ENCODE measurements at places on chromosomes 7 and 10. TPM values are rescaled to one million over a fixed set of nuclear protein-coding genes. Genes with fewer than 3 reads are reported as not detected.

- no peak overlapping the region for H3K27ac ChIP-seq
- no peak for DNase-seq
- no peaks in the 10 kb centered on the region for H3K36me3 ChIP-seq
- peaks cover 52% of the 10 kb centered on the region for H3K27me3 ChIP-seq
Measured at GRCh38 chr7:101743995-101744360, 73.4 kb upstream of the CUX1 start.

SMKR1 gene
- total RNA-seq = not detected

- no peak for DNase-seq
- H3K27ac ChIP-seq = no peak overlapping the region
- no peaks in the 10 kb centered on the region for H3K36me3 ChIP-seq
Measured at GRCh38 chr7:42543953-42544352, 306.9 kb upstream of the GLI3 start.

- no peaks in the 10 kb centered on the region for H3K27me3 ChIP-seq
- no peaks in the 10 kb centered on the region for H3K4me1 ChIP-seq
- no peak overlapping the region for H3K27ac ChIP-seq
- no peaks in the 10 kb centered on the region for H3K36me3 ChIP-seq
Measured at GRCh38 chr10:48941427-48942075, 1.9 kb upstream of the LRRC18 start.

DNA sequence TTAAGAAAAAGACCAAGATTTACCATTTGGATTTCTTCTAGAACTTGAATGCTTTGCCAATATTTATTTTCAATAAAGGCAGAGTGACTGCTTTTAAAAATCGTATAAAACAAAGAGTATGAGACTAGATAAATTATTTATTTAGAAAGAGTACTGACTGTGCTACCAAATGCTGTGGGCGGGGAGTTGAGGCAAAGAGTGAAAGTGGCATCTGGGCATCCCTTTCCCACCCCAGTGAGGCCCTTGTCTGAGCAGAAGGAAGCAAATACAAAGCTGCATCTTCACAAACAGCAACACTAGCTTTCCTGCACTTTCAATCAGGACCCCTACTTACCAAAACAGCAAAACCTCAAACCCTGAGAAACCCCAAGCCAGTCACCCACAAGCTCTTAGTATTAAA lies 34.9 kb downstream of the ITGB1 start:
- H3K27ac ChIP-seq = no peak overlapping the region
- H3K36me3 ChIP-seq = peaks cover 97% of the 10 kb centered on the region
- DNase-seq = no peak
- H3K27me3 ChIP-seq = no peaks in the 10 kb centered on the region
- H3K4me1 ChIP-seq = peaks cover 3% of the 10 kb centered on the region

DNA sequence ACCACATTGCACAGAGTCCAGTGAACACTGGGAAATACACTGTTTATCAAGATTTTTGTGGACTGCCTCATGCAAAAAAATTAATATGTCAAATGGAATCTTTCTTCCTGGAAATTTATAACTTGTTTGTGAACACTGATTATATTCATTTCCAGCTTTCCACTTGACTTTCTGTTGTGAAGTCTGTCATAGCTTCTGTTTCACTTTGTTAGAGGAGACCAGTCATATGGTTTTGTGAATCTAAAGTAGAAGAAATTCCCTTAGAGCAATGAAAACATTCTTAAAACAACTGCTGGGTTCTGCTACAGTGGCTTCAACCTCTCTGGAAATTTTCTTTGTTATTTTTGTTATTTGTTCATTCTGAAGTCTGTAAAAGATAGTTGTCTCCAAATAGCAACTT lies 349.5 kb upstream of the NFE2L3 start:
- no peak for DNase-seq
- H3K36me3 ChIP-seq = no peaks in the 10 kb centered on the region
- no peaks in the 10 kb centered on the region for H3K27me3 ChIP-seq
- H3K4me3 ChIP-seq = no peak overlapping the region

ORC5 gene
- 8.5 TPM for total RNA-seq

DNA sequence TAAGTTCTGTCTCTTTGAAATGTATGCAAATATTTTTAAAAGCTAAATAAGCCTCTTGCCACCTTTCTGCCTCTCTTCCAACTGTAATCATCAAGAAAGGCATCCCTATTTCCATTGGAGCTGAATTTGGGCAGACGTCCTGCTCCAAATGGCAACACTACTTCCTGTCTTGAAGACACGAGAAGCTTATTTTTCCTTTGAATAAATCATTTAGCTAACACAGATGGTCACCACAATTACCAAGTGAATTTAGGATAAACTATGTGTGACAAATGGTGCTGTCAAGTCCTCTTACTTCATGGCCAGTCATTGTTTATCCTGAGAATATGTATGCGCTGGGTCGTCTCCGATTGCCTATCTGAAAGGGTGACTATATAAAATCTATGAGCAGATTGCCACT lies 268.0 kb downstream of the ANKRD7 start:
- no peak for DNase-seq
- no peak overlapping the region for H3K27ac ChIP-seq
- no peak overlapping the region for H3K4me3 ChIP-seq
- no peaks in the 10 kb centered on the region for H3K27me3 ChIP-seq
- no peaks in the 10 kb centered on the region for H3K4me1 ChIP-seq

- DNase-seq = no peak
- no peak overlapping the region for H3K4me3 ChIP-seq
- H3K27me3 ChIP-seq = no peaks in the 10 kb centered on the region
- H3K36me3 ChIP-seq = peaks cover 27% of the 10 kb centered on the region
- H3K4me1 ChIP-seq = peaks cover 1% of the 10 kb centered on the region
Measured at GRCh38 chr7:149133028-149133710, 7.0 kb upstream of the ZNF425 start.

EIF5AL1 gene
- total RNA-seq = 0.05 TPM

DNA sequence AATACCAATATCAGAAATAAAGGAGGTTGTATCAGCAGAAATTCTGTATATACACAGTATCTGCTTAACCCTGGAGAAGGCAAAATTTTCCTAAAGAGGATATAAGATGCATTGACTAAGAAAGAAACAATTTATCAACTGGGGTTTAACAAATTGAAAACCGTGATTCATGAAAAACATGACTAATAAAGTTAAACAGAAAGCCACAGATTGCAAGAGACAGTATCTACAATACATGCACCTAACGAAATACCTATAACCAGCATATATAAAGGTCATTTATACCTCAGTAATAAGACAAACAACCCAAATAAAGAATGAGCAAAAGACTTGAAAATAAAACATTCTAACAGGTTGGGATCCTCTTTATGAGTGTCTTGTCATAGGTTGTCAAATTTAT lies 101.8 kb downstream of the IQUB start:
- no peaks in the 10 kb centered on the region for H3K4me1 ChIP-seq
- no peak overlapping the region for H3K4me3 ChIP-seq
- no peaks in the 10 kb centered on the region for H3K36me3 ChIP-seq
- no peaks in the 10 kb centered on the region for H3K27me3 ChIP-seq
- DNase-seq = no peak

- DNase-seq = no peak
- no peaks in the 10 kb centered on the region for H3K4me1 ChIP-seq
- no peak overlapping the region for H3K4me3 ChIP-seq
- H3K36me3 ChIP-seq = peaks cover 26% of the 10 kb centered on the region
- H3K27me3 ChIP-seq = no peaks in the 10 kb centered on the region
Measured at GRCh38 chr10:90905925-90906324, 15.0 kb downstream of the ANKRD1 start.

GRCh38 chr7:100875356-100875751 lies 451 bp downstream of the SRRT start:
- peak; percentile 45 for DNase-seq
- H3K27me3 ChIP-seq = no peaks in the 10 kb centered on the region
- peak overlapping the region; percentile 96 for H3K4me3 ChIP-seq
- peak overlapping the region; percentile 92 for H3K27ac ChIP-seq

HOXA11 gene
- not detected for total RNA-seq

ZFAND4 gene
- 11.1 TPM for total RNA-seq

- H3K4me3 ChIP-seq = no peak overlapping the region
- H3K27ac ChIP-seq = no peak overlapping the region
- no peaks in the 10 kb centered on the region for H3K27me3 ChIP-seq
- H3K4me1 ChIP-seq = peaks cover 31% of the 10 kb centered on the region
Measured at GRCh38 chr7:30323006-30323355, 38.6 kb downstream of the ZNRF2 start.

DNA sequence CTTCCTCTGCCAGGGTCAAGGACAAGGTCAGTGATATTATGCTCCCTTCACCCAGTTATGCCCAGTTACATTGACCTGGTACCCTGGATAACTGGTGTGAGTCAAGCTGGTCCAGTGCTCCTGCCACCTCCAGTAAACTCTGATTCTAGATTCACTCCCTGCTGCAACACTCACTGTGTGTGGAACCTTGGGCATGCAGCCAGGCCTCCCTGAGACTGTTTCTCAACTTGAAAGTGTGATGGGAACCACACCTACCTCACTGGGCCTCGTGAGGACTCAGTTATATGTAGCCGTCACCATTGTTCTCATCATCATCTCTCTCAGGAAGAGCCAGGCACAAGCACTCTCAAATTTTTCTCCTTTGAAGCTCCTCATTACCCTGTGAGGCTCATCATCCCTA lies 935 bp upstream of the ZNF736 start:
- no peak overlapping the region for H3K27ac ChIP-seq
- no peaks in the 10 kb centered on the region for H3K27me3 ChIP-seq
- H3K4me1 ChIP-seq = peaks cover 30% of the 10 kb centered on the region
- no peak overlapping the region for H3K4me3 ChIP-seq

- H3K27ac ChIP-seq = no peak overlapping the region
- H3K36me3 ChIP-seq = peaks cover 31% of the 10 kb centered on the region
- H3K4me3 ChIP-seq = no peak overlapping the region
- no peaks in the 10 kb centered on the region for H3K27me3 ChIP-seq
- no peaks in the 10 kb centered on the region for H3K4me1 ChIP-seq
- DNase-seq = no peak
Measured at GRCh38 chr10:127346604-127347003, 150.2 kb upstream of the INSYN2A start.

DNA sequence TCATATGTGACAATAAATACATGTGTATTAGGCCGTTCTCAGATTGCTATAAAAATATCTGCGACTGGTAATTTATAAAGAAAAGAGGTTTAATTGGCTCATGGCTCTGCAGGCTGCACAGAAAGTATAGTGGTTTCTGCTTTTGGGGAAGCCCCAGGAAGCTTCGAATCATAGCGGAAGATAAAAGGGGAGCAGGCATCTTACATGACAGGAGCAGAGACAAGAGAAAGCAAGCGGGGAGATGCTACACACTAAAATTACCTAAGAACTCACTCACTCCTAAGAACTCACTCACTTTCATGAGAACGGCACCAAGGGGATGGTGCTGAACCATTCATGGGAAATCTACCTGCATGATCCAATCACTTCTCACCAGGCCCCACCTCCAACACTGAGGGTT lies 284.9 kb downstream of the OTUD1 start:
- H3K27me3 ChIP-seq = no peaks in the 10 kb centered on the region
- H3K36me3 ChIP-seq = no peaks in the 10 kb centered on the region
- no peak for DNase-seq

CRYGN gene
- 0.41 TPM for total RNA-seq

GRCh38 chr10:66637273-66638036 lies 288.4 kb upstream of the LRRTM3 start:
- no peaks in the 10 kb centered on the region for H3K27me3 ChIP-seq
- DNase-seq = no peak
- H3K4me1 ChIP-seq = peaks cover 6% of the 10 kb centered on the region
- H3K4me3 ChIP-seq = no peak overlapping the region
- H3K36me3 ChIP-seq = no peaks in the 10 kb centered on the region

GRCh38 chr7:98024075-98024474 lies 34.1 kb upstream of the OCM2 start:
- H3K4me1 ChIP-seq = no peaks in the 10 kb centered on the region
- H3K27ac ChIP-seq = no peak overlapping the region
- no peaks in the 10 kb centered on the region for H3K36me3 ChIP-seq
- DNase-seq = no peak

IFIT1B gene
- total RNA-seq = not detected
